ENCODE measurements at places on chromosomes 2 and 18.
A peak's percentile ranks its signal among the peaks of the same experiment; 100 is the strongest.

DNA sequence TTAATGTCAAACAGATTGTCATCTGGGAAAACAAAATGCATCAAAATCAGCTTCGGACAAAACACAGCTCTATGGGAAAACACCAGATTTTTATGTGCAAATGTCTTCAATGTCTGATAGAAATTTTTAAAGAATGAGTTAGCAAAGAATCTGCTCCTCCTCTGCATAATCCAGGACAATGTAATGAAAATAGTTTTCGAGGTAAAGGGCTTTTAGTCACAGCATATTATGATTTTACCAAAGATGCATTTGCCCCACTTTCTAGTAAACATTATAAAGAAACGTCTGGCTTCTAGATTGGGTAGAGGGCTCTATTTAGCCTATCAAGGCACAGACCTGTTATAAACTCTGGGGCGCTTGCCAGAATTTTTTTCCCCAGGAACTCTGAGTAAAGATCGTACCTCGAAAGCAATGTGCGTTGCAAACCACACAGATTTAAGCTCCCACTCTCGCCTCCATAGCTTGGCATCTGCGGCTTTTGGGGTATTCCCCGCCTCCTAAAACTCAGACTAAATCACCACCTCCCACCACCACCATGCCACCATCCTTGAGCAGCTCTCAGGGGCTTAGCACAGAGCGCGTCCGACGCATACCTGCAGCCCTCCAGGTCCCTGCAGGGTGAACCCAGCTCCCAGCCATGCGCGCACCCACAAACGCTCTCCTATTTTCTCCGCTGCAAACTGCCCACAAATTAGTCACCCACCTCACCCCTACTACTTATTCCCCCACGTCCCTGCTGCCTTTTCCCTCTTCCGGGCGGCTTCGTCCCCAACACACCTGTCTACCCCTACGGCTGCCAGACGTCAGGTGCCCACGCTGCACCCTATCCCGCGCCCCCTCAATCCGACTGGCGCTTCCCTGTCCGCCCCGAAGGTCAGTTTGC lies 829 bp downstream of the ACVR1C start:
- DNase-seq, result peak; percentile 24

GRCh38 chr2:156023229-156023869 lies 309.2 kb downstream of the NR4A2 start:
- no peak for DNase-seq

DNA sequence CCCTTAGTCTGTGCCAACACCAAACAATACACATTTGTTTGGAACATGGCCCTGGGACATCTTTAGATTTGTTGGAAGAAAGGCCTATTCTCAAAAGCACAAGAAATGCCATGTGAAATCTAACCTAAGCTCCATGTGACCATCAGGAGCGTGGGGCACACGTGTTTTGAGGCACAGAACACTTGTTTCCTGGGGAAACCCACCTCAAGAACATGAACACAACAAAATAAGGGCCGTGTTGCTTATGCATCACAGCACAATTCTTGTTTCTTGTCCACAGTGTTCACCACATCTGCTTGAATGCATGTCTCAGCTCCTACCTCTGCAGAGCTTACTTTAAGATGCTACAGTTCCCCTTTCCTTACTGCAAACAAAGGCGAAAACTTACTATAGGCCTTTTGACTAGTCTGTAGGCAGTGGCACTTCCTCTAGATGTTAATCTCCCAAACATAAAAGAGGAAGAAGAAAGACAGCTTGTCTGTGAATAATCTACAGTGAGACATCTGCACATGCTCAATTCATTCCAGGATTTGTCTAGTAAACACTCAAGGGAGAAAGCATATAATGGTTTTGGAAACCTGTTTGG lies 165.0 kb downstream of the ANKRD44 start:
- DNase-seq, result peak; percentile 72

- no peak for DNase-seq
Observed at GRCh38 chr2:84700006-84700405, 180.9 kb downstream of the TRABD2A start.

GRCh38 chr18:50839341-50839740 lies 19.5 kb upstream of the MRO start:
- DNase-seq, result no peak

DNA sequence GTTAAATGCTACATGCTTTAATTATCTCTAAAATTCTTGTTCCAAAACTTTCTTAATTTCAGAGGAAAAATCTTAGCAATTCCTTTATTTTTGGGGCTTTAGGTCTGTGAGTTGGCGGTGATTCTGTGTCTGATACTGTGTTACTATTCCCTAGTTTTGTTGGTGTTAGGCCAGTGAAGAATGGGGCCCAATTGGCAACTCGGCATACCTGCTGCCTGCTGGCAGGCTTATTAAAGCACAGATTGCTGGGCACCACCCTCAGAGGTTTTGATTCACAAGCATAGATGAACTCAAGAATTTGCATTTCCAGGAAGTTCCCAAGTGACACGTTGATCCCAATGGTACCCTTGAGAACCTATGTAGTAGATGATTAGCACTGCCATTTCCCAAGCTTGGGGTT lies 101.6 kb downstream of the OSBPL6 start:
- no peak for DNase-seq

DNA sequence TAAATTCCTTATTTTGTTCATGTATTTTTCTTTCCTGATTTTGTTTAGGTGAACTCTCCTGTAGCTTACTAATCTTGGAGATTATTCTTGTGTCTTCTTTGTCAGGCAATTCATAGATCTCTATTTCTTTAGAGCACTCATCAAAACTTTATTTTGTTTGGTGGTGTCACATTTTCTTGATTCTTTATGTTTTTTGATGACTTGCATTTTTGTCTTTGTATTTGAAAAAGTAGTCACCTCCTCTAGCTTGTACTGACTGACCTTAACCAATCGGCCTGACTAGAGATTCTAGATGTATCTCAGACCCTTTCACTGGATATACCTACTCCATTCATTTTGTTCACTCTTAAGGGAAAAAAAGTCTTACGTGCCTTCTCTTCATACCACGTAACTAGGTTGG lies 986.3 kb upstream of the LRRTM1 start:
- no peak for DNase-seq

GRCh38 chr2:66431846-66432587 lies 2.9 kb upstream of the MEIS1 start:
- DNase-seq, result no peak

DNA sequence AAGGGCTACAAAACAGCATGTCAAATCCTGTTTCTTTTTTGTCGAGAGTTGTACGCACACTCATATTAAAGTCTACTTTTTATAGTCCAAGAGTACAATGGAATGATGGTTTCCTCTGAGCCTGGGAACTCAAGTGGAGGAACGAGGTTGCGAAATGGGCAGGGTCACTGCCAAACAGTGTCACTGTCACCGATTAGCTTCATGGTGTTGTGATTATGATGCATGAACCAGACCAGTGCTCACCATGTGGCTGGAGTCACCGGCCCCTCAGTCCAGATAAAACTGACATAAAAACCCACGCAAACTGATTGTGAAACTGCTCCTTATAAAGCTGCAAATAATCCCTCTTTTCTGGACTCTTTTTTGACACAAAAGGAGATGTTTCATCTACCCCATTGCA lies 122.0 kb downstream of the COPS8 start:
- no peak for DNase-seq

- no peak for DNase-seq
Observed at GRCh38 chr2:58794103-58794502, 553.0 kb upstream of the FANCL start.

- DNase-seq, result no peak
Observed at GRCh38 chr2:86592547-86593230, 29.4 kb upstream of the CHMP3 start.
